H1 (cell line): ENCODE measurements at places on chromosomes 6 and 20.

- H3K27me3 ChIP-seq, result no peaks in the 10 kb centered on the region
- H3K4me3 ChIP-seq, result no peak overlapping the region
- H3K4me1 ChIP-seq, result peaks cover 3% of the 10 kb centered on the region
- no peak overlapping the region for H3K27ac ChIP-seq
- no peak for DNase-seq
These were observed 44.2 kb downstream of the MYLK4 start for GRCh38 chr6:2706558-2706957.

DNA sequence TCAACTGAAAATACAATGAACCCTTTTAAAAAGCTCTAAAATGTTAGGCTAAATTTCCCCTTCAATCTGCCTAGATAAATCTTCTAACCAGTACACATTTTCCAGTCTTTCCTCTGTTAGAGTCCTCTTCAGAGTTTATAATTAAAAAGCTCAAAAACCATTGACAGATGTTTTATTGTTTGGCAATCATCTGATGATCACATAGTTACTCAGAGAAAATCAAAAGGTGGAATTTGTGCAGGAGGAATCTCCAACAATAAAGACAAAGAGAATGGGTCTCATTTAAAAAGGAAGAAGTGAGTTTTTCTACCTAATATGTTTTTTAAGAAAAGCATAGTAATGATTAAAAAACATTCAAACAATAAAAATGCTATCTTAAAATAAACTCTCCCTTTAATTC, 3.1 kb downstream of the TRAPPC3L start:
- H3K27me3 ChIP-seq, result no peaks in the 10 kb centered on the region
- no peak overlapping the region for H3K27ac ChIP-seq
- no peak for DNase-seq
- H3K36me3 ChIP-seq, result no peaks in the 10 kb centered on the region
- H3K4me1 ChIP-seq, result no peaks in the 10 kb centered on the region

GRCh38 chr20:50693001-50693400, 1.7 kb upstream of the RIPOR3 start:
- H3K27ac ChIP-seq, result no peak overlapping the region
- DNase-seq, result no peak
- H3K4me3 ChIP-seq, result no peak overlapping the region

GRCh38 chr6:159913375-159913774, 22.6 kb downstream of the MAS1 start:
- no peaks in the 10 kb centered on the region for H3K4me1 ChIP-seq
- H3K27ac ChIP-seq, result no peak overlapping the region
- no peaks in the 10 kb centered on the region for H3K27me3 ChIP-seq

DNA sequence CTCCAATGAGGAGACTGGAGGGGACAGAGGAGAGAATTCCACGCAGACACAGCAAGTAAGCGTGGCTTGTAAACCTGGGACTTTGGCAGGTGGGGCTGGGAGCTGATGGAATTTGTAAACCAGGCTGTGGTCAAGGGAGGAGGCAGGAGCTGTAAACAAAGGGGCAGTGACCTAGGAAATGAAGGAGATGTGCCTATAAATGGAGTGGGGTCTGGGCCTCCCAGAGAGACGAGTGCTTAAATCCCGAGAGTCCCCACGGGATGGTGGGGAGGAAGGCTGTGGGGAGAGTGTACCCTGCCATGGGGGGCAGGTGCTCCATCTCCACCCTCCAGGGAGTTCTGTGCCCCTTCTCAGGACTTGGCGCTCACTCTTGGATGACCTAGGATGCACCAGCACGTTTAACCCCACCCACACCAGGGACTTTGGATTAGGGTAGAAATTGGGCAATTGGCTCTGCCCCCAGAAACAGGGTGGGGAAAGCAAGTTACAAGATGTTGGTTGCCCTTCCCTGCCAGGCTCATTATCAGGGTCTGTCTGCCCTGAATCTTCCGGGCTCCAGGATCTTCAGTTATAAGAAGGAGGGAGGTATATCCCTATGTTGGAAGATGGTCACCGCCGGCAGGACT, 4.0 kb upstream of the DHX16 start:
- no peak for DNase-seq
- H3K36me3 ChIP-seq, result no peaks in the 10 kb centered on the region
- no peaks in the 10 kb centered on the region; the same call in 1 of the 2 replicates for H3K4me1 ChIP-seq
- no peaks in the 10 kb centered on the region for H3K27me3 ChIP-seq
- no peak overlapping the region for H3K27ac ChIP-seq
- no peak overlapping the region for H3K4me3 ChIP-seq

- no peak for DNase-seq
- H3K36me3 ChIP-seq, result no peaks in the 10 kb centered on the region
- no peak overlapping the region for H3K27ac ChIP-seq
- H3K4me3 ChIP-seq, result no peak overlapping the region
These were observed 524.1 kb upstream of the NRSN1 start for GRCh38 chr6:23601811-23602345.

GRCh38 chr20:62177307-62177706, 5.5 kb upstream of the MTG2 start:
- H3K4me1 ChIP-seq, result no peaks in the 10 kb centered on the region; the same call in 1 of the 2 replicates
- H3K36me3 ChIP-seq, result peaks cover 26% of the 10 kb centered on the region
- no peak for DNase-seq
- H3K27me3 ChIP-seq, result no peaks in the 10 kb centered on the region

DNA sequence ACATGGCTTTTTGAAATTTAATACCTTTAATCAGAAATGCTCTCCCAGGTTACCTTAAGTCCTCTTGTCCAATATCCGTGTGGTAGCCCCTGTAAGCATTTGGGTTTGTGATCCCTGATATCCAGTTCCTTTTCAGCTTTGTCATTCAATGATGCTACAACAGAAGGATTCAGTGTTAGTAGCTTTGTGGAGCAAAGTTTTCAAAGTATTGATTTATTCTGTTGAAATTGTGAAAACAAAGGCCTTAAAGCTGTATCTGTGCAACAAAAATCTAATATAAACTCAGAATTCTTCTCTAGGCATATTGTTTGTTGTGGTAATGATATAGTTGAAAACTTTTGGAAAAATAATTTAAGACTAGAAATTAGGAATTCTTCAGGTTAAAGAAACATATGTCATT, 91.9 kb downstream of the ADGRB3 start:
- DNase-seq, result no peak
- no peaks in the 10 kb centered on the region for H3K36me3 ChIP-seq
- no peak overlapping the region for H3K27ac ChIP-seq
- no peaks in the 10 kb centered on the region for H3K4me1 ChIP-seq
- H3K4me3 ChIP-seq, result no peak overlapping the region

GRCh38 chr20:40390654-40391053, 298.4 kb downstream of the MAFB start:
- H3K4me3 ChIP-seq, result no peak overlapping the region
- no peaks in the 10 kb centered on the region for H3K27me3 ChIP-seq
- H3K36me3 ChIP-seq, result no peaks in the 10 kb centered on the region
- DNase-seq, result no peak

DNA sequence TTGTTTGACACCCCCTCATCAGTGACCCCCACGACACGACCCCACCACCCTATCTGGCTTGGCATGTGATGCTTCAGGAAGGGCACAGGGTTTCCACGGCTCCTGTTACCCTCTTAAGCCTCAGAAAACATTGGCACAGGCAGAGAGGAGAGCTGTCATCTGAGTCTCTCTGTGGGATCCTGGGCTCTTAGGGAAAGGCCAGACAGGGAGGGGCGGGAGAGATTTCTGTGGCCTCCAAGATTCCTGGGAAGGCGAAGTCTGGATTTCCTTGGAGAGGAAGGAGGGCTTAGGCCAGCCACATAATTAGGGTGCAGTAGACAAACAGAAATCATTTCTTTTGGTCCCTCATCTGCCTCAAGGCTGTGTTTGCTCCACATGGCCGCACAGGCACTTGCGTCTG, 191.6 kb upstream of the SNX9 start:
- H3K4me3 ChIP-seq, result no peak overlapping the region
- no peaks in the 10 kb centered on the region for H3K36me3 ChIP-seq
- no peaks in the 10 kb centered on the region for H3K27me3 ChIP-seq
- no peaks in the 10 kb centered on the region for H3K4me1 ChIP-seq
- no peak overlapping the region for H3K27ac ChIP-seq
- no peak for DNase-seq

GRCh38 chr6:151240791-151241642, 1.2 kb downstream of the AKAP12 start:
- H3K27ac ChIP-seq, result no peak overlapping the region
- DNase-seq, result no peak
- no peaks in the 10 kb centered on the region for H3K36me3 ChIP-seq
- peaks cover 7% of the 10 kb centered on the region for H3K4me1 ChIP-seq
- H3K4me3 ChIP-seq, result peak overlapping the region; percentile 97

- DNase-seq, result no peak
- H3K27ac ChIP-seq, result no peak overlapping the region
- no peak overlapping the region for H3K4me3 ChIP-seq
- no peaks in the 10 kb centered on the region for H3K36me3 ChIP-seq
- H3K4me1 ChIP-seq, result no peaks in the 10 kb centered on the region
These were observed 429.5 kb upstream of the MARCKS start for GRCh38 chr6:113427617-113428016.

DNA sequence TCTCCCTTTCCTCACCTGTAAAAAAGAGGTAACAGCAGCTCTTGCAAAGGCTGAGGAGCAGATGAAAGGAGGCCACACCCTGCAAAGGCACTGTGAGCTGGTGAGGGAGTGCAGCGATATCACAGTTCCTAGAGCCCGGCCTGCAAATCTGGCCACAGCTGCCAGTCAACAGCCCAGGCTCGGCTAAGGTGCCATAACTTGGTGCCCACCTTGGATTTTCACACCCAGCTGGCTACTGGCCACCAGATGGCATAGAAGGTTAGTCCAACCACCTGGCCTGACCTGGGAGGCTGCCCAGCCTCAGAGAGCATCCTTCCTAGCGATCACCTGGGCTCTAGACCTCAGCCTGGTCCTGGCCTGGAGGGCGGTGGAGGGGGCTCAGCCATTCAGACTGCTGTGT, 46.8 kb downstream of the KCNB1 start:
- no peaks in the 10 kb centered on the region for H3K27me3 ChIP-seq
- no peak overlapping the region for H3K27ac ChIP-seq
- no peaks in the 10 kb centered on the region for H3K36me3 ChIP-seq
- H3K4me3 ChIP-seq, result no peak overlapping the region
- no peak for DNase-seq
